ENCODE measurements at places on chromosomes 5 and 9.

GRCh38 chr5:92468295-92468694 lies 1085.2 kb upstream of the ARRDC3 start:
- peak; percentile 1 for DNase-seq

- DNase-seq, result no peak
Observed at GRCh38 chr9:114626415-114627020, 15.4 kb downstream of the TMEM268 start.

DNA sequence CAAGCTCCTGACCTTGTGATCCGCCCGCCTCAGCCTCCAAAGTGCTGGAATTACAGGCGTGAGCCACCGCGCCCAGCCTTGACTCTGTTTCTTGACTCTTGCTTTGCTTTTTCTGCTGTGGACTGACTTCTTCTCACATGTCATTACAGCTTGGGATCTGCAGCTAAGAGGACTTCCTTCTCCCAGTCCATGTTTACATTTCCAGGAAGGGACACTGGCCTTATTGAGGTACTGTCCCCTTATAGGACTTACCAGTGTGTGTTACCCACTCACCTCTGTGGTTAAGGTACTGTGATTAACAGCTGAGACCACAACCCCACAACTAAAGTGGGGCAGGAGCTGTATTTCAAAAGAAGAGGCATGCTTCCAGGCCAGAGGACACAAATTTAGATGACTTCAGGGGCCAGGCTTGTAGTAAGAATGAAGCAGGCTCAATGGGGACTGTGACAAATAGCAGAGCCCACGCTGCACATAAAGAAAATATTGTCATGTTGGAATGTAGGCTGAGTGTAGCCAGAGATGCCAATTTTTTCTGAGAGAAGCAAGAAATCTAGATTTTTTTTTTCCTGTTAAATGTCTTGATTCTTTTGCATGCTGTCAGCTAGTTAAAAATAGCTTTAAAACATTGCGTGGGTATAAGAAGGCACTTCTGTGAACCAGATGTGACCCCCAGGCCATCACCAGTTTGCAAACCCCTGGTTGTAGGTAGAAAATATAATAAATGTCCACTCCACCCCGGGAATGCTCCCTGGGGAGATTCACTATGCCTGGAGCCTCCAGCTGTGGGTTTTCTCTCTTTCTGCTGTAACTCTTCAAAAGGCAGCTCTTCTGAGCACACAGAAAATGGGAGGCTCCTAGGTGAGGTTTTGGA lies 75.0 kb downstream of the PTPDC1 start:
- no peak for DNase-seq

DNA sequence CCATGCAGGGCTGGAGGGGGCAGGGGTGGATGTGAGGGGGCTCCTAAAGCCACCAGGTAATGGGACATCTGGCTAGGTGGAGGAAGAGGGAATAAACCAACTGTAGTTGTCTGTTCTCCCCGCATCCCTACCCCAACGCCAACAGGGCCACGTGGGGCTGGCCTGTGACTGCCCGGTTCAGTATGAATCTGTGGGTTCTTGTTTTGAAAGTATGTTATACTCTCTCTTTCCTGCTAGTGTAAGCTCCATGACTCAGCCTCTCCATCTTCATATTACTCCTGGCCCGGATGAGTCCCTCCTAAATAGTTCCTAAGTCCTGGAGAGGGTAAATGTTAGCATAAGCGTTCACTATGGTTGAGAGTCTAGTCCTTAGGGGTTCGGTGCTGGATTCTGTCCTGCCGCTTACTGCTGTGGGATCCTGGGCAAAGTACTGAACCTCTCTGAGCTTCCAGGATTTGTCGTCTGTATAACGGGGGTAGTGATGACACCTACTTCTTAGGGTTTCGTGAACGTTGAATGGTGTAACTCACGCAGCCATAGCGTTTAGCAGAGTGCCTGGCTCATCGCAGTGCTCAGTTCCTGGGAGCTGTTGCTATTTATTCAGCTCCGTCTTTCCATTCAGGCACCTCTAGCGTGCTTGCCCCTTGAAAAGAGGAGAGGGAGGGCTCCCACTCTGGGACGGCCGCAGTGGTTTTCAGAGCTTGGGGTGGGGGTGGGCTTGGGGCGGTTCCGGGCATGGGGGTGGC lies 28.8 kb downstream of the LHX2 start:
- no peak for DNase-seq

- DNase-seq, result no peak
Observed at GRCh38 chr5:1501372-1502045, 22.3 kb downstream of the LPCAT1 start.

DNA sequence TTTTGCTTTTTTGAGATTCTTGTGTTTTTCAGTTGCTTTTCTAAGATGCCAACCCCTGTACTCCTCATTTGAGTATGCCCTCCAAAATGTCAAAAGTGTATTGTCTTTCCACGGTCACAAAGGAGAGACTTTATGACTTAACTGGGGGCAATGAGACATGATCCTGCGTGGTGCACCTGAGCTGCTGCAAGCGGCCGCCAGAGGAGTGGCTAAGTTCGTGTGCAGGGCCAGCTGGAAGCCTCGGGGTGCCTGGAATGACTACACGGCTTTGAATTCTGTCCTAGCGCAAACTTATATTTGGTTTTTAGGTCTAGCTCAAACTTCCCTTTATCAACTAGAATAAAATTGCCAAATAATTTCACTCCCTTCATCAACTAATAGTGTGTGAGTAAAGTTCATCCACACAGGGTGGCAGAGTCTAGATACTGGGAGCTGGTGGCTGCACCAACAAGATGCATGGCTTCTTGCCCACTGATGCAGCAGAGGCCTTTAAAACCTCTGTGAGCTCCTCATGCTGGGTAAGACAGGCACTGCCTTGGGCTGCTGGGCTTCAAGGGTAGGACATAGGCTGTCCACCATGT lies 4.7 kb downstream of the GADD45G start:
- no peak for DNase-seq

DNA sequence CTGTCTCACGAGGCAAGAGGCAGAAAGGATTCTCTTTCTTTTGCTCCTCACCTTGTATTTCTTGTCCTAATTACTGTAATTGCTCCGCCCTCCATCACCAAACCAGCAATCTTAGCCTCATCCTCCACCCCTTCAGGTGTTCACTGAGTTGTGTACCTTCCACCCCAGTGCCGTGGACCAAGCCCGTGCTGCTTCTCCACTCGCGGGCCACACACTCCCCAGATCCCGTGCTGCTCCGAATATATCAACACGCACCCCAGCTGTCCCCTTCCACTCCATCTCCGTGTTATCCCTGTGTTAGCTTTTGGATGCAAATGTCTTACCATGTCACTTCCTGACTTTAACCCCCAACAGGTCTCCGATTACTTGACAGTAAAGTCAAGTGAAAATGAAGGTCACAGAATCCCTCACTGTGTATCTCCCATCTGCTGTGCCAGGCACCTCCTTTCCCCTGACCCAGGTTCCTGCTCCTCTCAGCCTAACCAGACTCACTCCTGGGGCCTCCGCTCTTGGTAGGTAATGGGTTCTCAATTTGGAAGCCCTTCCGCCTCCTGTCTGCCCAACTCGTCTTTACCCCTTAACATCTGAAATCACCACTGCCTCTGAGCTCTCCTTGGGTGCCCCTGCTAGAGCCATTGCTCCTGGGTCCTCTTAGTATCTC lies 320.2 kb downstream of the MED10 start:
- no peak for DNase-seq

DNA sequence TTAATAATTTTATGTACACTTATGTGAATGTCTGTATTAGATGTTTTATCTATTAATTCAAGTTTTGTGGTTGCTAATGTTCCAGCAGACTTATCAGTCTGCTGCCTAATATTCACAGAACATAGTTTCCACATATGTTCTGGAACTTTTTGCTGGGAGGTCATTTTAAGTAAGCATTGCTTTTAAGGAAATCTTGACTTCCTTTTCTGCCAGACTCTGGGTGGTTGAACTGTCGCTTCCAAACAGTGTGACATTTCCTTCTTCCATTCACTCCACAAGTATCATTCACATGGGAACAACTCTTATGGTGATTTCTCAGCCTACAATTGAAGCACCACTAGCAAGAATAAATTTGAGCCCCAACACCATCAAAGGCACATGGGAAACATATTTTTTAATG lies 82.9 kb downstream of the PLCXD3 start:
- DNase-seq, result no peak

GRCh38 chr9:11338130-11338529 lies 725.3 kb upstream of the PTPRD start:
- DNase-seq, result no peak

- DNase-seq, result no peak
Observed at GRCh38 chr5:101160002-101160401, 256.9 kb upstream of the ST8SIA4 start.

DNA sequence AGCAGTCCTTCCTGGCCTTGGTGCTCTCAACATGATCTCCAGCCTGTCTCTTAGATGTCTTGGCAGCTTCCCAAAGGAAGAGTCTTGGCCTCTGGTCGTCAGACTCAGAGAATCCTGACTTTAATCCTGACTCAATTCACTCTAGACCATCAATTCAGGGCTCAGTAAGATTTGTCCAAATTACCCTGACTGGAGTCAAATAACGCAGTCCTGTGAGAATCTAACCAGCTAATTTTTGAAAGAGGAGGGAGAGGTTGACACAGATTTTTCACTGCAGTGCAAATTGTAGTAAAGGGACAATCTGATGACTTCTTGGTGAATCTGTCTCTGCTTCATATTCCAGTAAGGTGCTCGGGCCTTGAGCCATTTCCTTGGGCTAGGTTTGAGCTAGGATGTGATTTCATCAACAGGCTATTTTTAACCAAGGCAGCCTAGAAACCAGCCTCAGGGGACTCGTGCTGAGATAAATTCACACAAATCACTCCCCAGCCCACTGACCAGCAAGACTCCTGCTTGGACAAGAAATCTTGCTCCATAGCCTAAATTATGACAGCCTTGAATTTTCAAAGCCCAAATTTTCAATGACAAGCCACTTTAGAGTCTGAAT lies 257.4 kb downstream of the ENC1 start:
- DNase-seq, result no peak

DNA sequence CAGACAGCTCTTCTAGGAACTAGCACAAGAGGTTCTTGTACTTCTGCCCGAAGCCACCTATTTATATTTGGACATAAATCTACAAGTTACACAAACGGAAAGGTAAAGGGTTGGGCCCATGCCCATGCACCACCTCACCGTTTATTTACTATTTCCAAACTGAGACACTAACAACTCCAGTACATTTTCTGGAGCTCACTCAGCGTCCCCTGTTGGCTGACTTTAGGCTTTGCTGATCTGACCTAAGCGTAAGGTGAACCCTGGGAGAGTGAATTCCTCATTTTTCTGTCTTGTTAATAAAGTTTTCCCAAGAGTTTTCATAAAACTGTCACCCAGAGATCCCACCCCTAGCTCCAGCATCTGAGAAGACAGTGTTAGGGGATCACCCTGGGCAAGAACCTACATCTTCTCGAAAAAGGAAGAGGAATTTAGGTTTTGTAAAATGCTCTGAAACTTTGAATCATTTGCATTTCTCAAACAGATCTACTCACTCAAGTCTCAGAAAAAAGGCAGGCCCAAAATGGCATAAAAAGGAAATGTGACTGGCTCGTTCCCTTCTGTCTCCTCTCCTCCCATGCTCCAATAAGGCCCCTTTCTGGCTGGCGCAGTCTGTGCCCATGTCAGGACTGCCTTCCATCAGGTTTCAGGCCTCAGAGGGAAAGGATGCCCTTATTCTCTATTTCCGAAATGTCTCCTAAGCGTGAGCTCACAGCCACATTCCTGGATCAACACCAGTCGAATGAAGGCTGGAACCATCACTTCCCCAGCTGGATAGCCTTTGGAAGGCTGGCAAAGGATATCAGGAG lies 201.3 kb downstream of the FANCC start:
- DNase-seq, result no peak
